ENCODE measurements at places on chromosomes 1 and 21. TPM values are rescaled to one million over a fixed set of nuclear protein-coding genes. Genes with fewer than 3 reads are reported as not detected.
A peak's percentile ranks its signal among the peaks of the same experiment; 100 is the strongest.

Gene TRAF5
- total RNA-seq, result 1.5 TPM

DNA sequence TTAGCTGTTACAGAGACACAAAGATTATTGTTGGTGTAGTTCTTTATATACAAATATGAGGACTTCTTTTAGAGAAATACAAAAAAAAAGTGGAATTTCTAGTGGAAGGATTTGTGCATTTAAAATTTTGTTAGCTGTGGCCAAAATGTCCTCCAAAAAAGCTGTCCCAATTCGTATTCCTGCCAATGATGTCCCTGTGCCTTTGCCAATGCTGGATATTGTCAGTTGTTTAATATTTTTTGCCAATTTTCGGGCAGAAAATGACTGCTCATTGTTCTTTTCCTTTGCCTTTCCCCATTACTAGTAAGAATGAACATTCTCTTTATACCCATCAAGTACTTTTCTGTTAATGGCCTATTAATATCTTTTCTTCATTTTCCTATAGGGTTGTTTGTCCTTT, 110.0 kb upstream of the HOOK1 start:
- no peaks in the 10 kb centered on the region for H3K36me3 ChIP-seq
- H3K27ac ChIP-seq, result peak overlapping the region; percentile 77
- no peak overlapping the region for H3K4me3 ChIP-seq

DNA sequence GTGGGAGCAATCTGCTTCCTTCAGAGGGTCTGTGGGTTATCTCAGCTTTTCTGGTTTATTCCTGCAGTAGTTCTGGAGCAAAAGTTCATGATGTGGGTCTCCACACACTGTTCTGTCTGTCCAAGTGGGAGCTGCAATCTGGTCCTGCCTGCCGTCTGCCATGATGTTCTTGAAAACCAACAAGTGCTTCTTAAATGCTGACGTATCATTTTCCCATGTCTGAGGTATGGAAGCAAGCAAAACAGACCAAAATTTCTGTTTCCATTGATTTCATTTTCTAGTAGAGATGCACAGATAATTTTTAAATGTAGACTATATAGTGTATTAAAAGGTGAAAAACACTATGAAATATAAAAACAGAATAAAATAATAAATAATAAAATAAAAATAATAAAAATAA, 65.2 kb downstream of the SERINC2 start:
- no peaks in the 10 kb centered on the region for H3K36me3 ChIP-seq
- H3K4me3 ChIP-seq, result no peak overlapping the region
- H3K27me3 ChIP-seq, result peaks cover 8% of the 10 kb centered on the region
- no peak for DNase-seq
- H3K27ac ChIP-seq, result no peak overlapping the region
- no peaks in the 10 kb centered on the region for H3K4me1 ChIP-seq

DNA sequence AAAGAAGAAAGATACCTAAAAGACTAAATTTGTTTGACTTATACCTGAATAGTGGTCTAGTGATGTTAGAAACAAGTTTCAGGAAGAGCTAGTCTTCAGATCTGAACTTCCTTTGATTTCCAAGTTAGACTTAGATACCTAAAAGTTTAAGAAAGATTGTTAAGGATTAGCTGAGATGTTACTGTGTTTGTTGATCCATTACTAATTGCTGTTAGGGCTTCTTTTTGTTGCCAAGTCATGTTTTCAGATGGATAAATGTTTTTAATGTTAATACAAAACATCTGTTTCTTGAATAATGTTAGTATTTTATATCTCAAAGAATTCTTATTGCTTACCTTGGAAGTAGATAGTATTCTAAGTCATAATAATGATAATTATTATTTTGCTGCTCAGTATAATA, 11.6 kb downstream of the GNAI3 start:
- DNase-seq, result no peak
- H3K4me1 ChIP-seq, result peaks cover 89% of the 10 kb centered on the region
- no peaks in the 10 kb centered on the region for H3K27me3 ChIP-seq
- no peak overlapping the region for H3K27ac ChIP-seq
- no peak overlapping the region for H3K4me3 ChIP-seq
- H3K36me3 ChIP-seq, result no peaks in the 10 kb centered on the region

- no peak overlapping the region for H3K4me3 ChIP-seq
- DNase-seq, result no peak
- H3K36me3 ChIP-seq, result no peaks in the 10 kb centered on the region
- H3K4me1 ChIP-seq, result peaks cover 4% of the 10 kb centered on the region
These were observed 63.7 kb downstream of the CENPF start for GRCh38 chr1:214666674-214667073.

GRCh38 chr21:29904359-29905282, 35.2 kb downstream of the GRIK1 start:
- no peaks in the 10 kb centered on the region for H3K4me1 ChIP-seq
- H3K27ac ChIP-seq, result no peak overlapping the region
- DNase-seq, result no peak
- H3K4me3 ChIP-seq, result no peak overlapping the region
- no peaks in the 10 kb centered on the region for H3K27me3 ChIP-seq

- no peak overlapping the region for H3K4me3 ChIP-seq
- no peaks in the 10 kb centered on the region for H3K36me3 ChIP-seq
- H3K27ac ChIP-seq, result no peak overlapping the region
- no peaks in the 10 kb centered on the region for H3K27me3 ChIP-seq
These were observed 185.2 kb downstream of the FAF1 start for GRCh38 chr1:50774759-50775351.

DNA sequence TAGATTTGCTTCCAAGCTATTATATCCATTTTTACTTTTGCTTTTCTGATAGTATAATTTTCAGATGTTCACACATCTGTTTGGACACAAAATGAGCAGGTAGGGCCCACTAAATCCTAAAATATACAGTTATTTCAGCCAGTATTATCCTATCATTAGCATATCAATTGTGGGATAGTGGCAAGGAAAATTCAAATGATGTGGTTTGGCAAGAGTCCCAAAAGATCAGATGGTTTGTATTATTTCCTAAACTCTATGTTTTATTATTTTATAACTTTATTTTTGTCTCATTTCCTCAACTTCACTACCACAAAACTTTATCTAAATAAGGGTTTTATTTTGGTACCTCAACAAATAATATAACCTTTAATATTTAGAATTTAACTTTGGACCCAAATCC, 1659.6 kb downstream of the NCAM2 start:
- H3K4me3 ChIP-seq, result no peak overlapping the region
- no peaks in the 10 kb centered on the region for H3K4me1 ChIP-seq
- H3K36me3 ChIP-seq, result no peaks in the 10 kb centered on the region
- no peak overlapping the region for H3K27ac ChIP-seq
- no peak for DNase-seq

- peak; percentile 57 for DNase-seq
- H3K27me3 ChIP-seq, result peaks cover 14% of the 10 kb centered on the region
- peak overlapping the region; percentile 80 for H3K4me3 ChIP-seq
These were observed 448 bp downstream of the G0S2 start for GRCh38 chr1:209675565-209676154.

Gene RIMKLA
- total RNA-seq, result 10.2 TPM

Gene PLA2G2C
- not detected for total RNA-seq

- DNase-seq, result no peak
- peaks cover 46% of the 10 kb centered on the region for H3K4me1 ChIP-seq
- H3K27ac ChIP-seq, result no peak overlapping the region
- peaks cover 7% of the 10 kb centered on the region for H3K36me3 ChIP-seq
- H3K27me3 ChIP-seq, result no peaks in the 10 kb centered on the region
- H3K4me3 ChIP-seq, result no peak overlapping the region
These were observed 11.3 kb downstream of the ARHGEF11 start for GRCh38 chr1:157034137-157034800.

DNA sequence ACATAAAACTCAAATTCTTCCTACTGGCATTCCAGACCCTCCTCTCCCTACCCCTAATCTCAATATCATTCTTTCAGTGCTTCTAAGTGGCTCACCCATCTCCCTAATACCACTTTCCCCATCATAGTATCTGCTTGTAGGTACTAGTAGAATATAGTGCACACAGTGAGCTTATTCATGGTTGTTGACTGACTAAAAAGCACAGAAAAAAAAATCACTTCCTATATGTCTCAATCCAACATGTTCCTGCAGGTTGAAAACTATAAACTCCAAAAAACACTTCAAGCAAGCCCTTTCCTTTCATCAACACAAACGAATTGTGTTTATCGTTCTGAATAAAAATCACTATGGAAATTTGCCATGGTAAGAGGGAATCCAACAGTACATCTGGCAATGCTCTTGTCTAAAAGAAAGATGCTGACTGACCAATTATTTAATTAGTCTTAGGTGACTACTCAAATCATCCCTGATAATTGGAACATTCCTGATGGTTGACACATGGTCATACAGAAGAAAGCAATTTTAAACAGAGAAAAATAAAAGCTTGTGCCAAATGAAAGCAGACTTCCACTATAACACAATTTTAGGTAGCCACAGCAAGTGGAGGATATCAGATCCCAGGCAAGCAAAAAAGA, 87.1 kb downstream of the NDUFS5 start:
- peaks cover 71% of the 10 kb centered on the region for H3K4me1 ChIP-seq
- H3K4me3 ChIP-seq, result no peak overlapping the region
- H3K27ac ChIP-seq, result no peak overlapping the region
- no peak for DNase-seq

GRCh38 chr21:42758721-42759593, 105.5 kb downstream of the PDE9A start:
- no peak for DNase-seq
- H3K4me3 ChIP-seq, result no peak overlapping the region
- peaks cover 32% of the 10 kb centered on the region for H3K36me3 ChIP-seq
- H3K27me3 ChIP-seq, result peaks cover 5% of the 10 kb centered on the region
- peaks cover 12% of the 10 kb centered on the region for H3K4me1 ChIP-seq

DNA sequence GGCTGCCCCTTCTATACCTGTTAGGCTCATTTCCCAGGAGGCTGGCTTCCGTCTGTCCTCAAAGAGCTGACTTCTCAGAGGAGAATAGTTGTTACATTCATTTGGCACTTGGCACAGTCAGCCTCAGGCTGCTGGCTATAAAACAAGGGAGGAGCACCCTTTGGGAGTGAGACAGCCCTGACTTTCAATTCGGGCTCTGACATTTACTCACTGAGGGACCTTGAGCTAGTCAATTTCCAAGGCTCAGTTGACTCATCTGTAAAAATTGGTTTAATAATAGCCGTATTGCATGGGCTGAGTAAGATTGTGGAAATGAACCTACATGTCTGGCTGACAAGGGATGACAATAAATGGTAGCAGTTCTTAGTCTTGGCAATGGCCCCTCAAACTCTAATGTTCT, 13.7 kb downstream of the ALX3 start:
- DNase-seq, result no peak
- peaks cover 25% of the 10 kb centered on the region for H3K4me1 ChIP-seq
- no peak overlapping the region for H3K4me3 ChIP-seq
- no peak overlapping the region for H3K27ac ChIP-seq

Gene NID1
- total RNA-seq, result 40.4 TPM

- peak overlapping the region; percentile 86 for H3K27ac ChIP-seq
- no peaks in the 10 kb centered on the region for H3K36me3 ChIP-seq
- peak overlapping the region; percentile 51 for H3K4me3 ChIP-seq
- peaks cover 84% of the 10 kb centered on the region for H3K4me1 ChIP-seq
These were observed 44.2 kb upstream of the ECE1 start for GRCh38 chr1:21334214-21335087.

Gene LDLRAD1
- total RNA-seq, result not detected

DNA sequence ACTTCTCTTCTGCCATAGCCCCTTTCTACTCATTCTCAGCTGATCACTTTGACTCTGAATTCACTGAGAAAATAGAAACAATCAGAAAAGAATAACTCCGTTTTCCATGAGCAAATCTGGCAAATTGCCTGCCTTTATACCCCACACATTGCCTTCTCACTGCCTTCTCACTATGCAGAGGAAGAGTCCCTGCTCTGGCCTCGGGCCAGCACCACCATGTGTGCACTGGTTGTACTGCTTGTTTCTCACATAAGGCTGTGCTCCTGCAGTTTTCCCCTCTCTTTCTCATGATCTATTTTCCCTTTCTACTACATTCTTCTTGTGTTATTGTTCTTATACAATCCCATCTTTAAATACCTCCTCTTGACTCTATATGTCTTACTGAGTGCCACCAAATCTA, 2.3 kb upstream of the HMGCS2 start:
- peaks cover 58% of the 10 kb centered on the region for H3K4me1 ChIP-seq
- no peaks in the 10 kb centered on the region for H3K36me3 ChIP-seq
- no peaks in the 10 kb centered on the region for H3K27me3 ChIP-seq
- no peak overlapping the region for H3K4me3 ChIP-seq
- no peak overlapping the region for H3K27ac ChIP-seq

DNA sequence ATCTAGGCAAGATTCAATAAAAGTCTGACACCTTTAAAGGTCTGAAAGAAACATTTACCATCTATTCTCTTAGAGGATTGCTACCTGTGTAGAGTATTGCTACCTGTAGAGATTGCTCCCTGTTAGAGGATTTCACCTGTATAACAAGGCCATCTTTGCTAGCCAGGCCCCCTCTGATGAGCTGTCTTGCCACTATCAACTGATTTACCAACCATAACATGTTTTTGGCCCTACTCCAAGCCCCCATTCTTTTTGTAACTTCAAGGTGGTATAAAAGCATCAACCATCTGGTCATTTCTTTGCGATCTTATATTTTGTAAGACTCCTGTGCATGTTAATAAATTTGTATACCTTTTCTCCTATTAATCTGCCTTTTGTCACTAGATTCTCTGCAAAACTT, 424.7 kb upstream of the CAMK1G start:
- H3K27me3 ChIP-seq, result no peaks in the 10 kb centered on the region
- H3K36me3 ChIP-seq, result no peaks in the 10 kb centered on the region
- H3K4me3 ChIP-seq, result no peak overlapping the region
- H3K4me1 ChIP-seq, result no peaks in the 10 kb centered on the region

All from left ventricle myocardium inferior (tissue), 1 donor.